ENCODE measurements at places on chromosomes 7 and 10. TPM values are rescaled to one million over a fixed set of nuclear protein-coding genes. Genes with fewer than 3 reads are reported as not detected.

Gene ZNF107
- total RNA-seq, result 12.7 TPM

Gene MRLN
- total RNA-seq, result not detected

Gene MYO1G
- total RNA-seq, result 0.78 TPM

Gene ASB10
- total RNA-seq, result not detected

Gene CD36
- total RNA-seq, result 137 TPM

Gene C10orf67
- 0.54 TPM for total RNA-seq

GRCh38 chr7:42527004-42527403 is 290.0 kb upstream of the GLI3 start:
- no peak for DNase-seq
- no peaks in the 10 kb centered on the region for H3K27me3 ChIP-seq
- no peaks in the 10 kb centered on the region for H3K4me1 ChIP-seq

DNA sequence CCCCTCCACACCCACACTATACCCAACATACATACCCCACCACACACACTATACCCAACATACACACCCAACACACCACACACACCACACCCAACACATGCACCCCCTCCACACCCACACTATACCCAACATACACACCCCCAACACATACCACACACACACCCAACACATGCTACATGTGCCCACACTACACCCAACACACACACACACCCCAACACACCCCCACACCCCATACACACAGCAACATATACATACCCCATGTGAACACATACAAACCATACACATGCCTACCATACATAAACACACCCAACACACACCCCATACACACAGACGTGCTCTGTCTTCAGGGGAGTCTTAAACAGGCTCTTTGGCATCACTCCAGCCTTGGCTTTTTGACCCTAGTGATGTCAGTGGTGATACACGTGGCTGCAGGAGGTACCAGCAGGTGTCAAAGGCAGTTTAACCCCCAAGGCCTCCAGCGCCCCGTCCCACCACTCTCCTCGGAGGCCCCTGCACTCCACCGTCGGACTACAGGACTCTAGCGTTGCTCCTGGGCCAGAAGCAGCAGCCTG is 73.4 kb downstream of the HIPK2 start:
- peaks cover 11% of the 10 kb centered on the region for H3K4me1 ChIP-seq
- H3K4me3 ChIP-seq, result no peak overlapping the region
- no peak for DNase-seq
- no peaks in the 10 kb centered on the region for H3K27me3 ChIP-seq
- H3K36me3 ChIP-seq, result no peaks in the 10 kb centered on the region
- H3K27ac ChIP-seq, result no peak overlapping the region

DNA sequence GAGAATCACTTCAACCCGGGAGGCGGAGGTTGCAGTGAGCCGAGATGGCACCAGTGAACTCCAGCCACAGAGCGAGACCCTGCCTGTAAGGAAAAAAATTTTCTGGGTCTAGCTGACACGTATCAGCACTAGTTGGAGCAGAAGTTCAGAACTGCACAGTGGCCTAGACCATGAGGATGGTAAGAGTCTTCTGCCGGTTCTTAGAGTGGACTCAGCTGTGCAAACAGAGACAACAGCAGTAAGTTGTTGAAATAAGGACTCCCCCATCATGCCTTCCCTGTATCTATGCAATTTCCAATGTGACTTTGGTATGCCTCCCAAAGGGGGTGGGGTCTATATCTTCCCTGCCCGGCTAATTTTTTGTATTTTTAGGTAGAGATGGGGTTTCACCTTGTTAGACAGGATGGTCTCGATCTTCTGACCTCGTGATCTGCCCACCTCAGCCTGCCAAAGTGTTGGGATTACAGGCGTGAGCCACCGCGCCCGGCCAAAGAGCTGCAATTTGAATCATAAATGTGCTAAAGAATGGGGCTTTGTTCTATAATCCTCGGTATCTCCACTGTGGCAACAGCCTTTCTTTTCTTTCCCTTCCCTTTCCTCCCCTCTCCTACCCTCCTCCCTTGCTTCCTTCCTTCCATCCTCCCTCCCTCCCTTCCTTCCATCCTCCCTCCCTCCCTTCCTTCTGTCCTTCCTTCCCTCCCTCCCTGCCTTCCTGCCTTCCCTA is 14.5 kb upstream of the RNF216 start:
- no peaks in the 10 kb centered on the region for H3K27me3 ChIP-seq
- H3K36me3 ChIP-seq, result no peaks in the 10 kb centered on the region
- H3K4me3 ChIP-seq, result no peak overlapping the region
- no peaks in the 10 kb centered on the region for H3K4me1 ChIP-seq
- no peak for DNase-seq

DNA sequence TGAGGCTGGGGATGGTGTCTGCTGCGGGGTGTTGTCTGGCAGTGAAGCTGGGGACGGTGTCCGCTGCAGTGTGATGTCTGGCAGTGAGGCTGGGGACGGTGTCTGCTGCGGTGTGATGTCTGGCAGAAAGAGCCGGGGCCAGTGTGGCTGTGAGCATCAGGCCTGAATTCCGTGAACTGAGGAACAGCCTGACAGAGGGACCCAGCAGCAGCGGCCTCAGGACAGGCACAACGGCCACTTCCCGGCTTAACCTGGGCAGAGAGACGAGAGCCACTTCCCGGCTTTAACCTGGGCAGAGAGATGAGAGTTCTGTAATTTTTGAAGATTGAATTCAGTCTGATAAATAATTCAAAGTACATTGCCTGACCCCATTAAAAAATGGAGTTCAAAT is 321.2 kb downstream of the PTPRN2 start:
- H3K36me3 ChIP-seq, result no peaks in the 10 kb centered on the region
- no peak for DNase-seq

GRCh38 chr10:123146894-123147634 is 872 bp upstream of the HMX2 start:
- peaks cover 42% of the 10 kb centered on the region for H3K4me1 ChIP-seq
- DNase-seq, result no peak
- H3K36me3 ChIP-seq, result no peaks in the 10 kb centered on the region
- H3K4me3 ChIP-seq, result no peak overlapping the region
- no peak overlapping the region for H3K27ac ChIP-seq

- no peak overlapping the region for H3K4me3 ChIP-seq
- H3K36me3 ChIP-seq, result no peaks in the 10 kb centered on the region
- no peak overlapping the region for H3K27ac ChIP-seq
- H3K27me3 ChIP-seq, result no peaks in the 10 kb centered on the region
- no peak for DNase-seq
Observed at GRCh38 chr7:44291733-44292419, 33.5 kb downstream of the CAMK2B start.

- H3K36me3 ChIP-seq, result no peaks in the 10 kb centered on the region
- no peak overlapping the region for H3K27ac ChIP-seq
- no peak for DNase-seq
- peaks cover 18% of the 10 kb centered on the region for H3K4me1 ChIP-seq
Observed at GRCh38 chr7:155530601-155531000, 15.8 kb downstream of the CNPY1 start.

DNA sequence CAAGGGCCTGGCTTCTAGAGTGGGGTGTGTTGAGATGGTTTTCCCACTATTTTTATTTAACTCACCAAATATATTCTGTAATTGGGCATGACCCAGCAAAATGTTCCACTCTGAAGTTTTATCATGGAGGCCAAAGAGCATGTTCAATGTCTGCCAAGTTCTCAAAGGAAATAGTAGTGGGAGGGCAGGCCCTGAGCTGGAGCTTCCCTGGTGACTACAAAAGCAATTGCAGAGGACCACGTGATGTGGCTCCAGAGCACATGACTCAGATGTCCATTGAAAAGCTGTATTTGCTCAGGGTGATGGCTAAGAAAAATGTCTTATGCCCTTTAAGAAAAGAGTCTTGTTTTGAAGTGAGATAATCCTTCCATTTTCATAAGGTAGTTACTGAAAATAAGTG is 1024.8 kb downstream of the LRMDA start:
- no peak overlapping the region for H3K4me3 ChIP-seq
- no peaks in the 10 kb centered on the region for H3K27me3 ChIP-seq
- H3K4me1 ChIP-seq, result no peaks in the 10 kb centered on the region
- H3K27ac ChIP-seq, result no peak overlapping the region
- no peak for DNase-seq

GRCh38 chr7:36638140-36638539 is 86.2 kb downstream of the AOAH start:
- H3K4me1 ChIP-seq, result no peaks in the 10 kb centered on the region
- no peak for DNase-seq
- H3K36me3 ChIP-seq, result no peaks in the 10 kb centered on the region
- no peak overlapping the region for H3K27ac ChIP-seq
- no peak overlapping the region for H3K4me3 ChIP-seq
- no peaks in the 10 kb centered on the region for H3K27me3 ChIP-seq

DNA sequence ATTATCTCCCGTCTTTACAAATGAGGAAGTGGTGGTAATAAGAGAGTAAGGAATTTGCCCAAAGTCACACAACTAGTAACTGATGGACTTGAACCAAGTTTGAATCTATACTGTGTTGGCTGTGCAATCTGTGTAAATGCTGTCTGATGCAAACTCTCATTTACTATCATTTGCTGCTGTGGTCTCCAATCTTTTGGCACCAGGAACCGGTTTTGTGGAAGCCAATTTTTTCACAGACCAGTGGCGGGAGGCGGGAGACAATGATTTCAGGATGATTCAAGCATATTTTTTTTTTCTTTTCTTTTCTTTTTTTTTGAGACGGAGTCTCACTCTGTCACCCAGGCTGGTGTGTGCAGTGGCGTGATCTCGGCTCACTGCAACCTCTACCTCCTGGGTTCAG is 450.0 kb upstream of the FZD8 start:
- H3K27me3 ChIP-seq, result no peaks in the 10 kb centered on the region
- no peak overlapping the region for H3K4me3 ChIP-seq
- H3K36me3 ChIP-seq, result no peaks in the 10 kb centered on the region
- H3K4me1 ChIP-seq, result no peaks in the 10 kb centered on the region

GRCh38 chr10:50614444-50615137 is 9.2 kb downstream of the SGMS1 start:
- H3K4me1 ChIP-seq, result peaks cover 77% of the 10 kb centered on the region
- no peaks in the 10 kb centered on the region for H3K36me3 ChIP-seq

DNA sequence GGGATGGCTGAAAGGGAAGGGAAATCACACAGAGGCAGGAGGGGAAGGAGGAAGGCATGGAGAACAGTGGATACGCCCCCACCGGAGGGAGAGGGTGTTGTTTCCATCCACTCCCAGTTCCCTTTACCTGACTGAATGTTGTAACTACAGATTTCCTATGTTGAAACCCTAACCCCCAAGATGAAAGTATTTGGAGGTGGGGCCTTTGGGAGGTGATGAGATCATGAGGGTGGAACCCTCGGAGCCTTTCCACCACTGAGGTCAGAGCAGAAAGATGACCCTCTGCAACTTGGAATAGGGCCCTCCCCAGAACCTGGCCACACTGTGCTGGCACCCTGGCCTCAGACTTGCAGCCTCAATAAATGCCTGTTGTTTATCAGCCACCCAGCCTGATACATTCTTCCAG is 48.6 kb upstream of the CNPY1 start:
- no peak overlapping the region for H3K27ac ChIP-seq
- DNase-seq, result no peak
- no peaks in the 10 kb centered on the region for H3K36me3 ChIP-seq
- H3K4me3 ChIP-seq, result no peak overlapping the region
- H3K4me1 ChIP-seq, result no peaks in the 10 kb centered on the region

GRCh38 chr10:43754569-43755260 is 106.0 kb upstream of the ZNF32 start:
- no peaks in the 10 kb centered on the region for H3K36me3 ChIP-seq
- no peak for DNase-seq
- H3K4me1 ChIP-seq, result no peaks in the 10 kb centered on the region
- no peak overlapping the region for H3K27ac ChIP-seq

- no peaks in the 10 kb centered on the region for H3K36me3 ChIP-seq
- DNase-seq, result no peak
- no peaks in the 10 kb centered on the region for H3K27me3 ChIP-seq
- H3K4me3 ChIP-seq, result no peak overlapping the region
Observed at GRCh38 chr7:13044309-13044708, 356.9 kb downstream of the ARL4A start.

GRCh38 chr7:5557920-5558401 is 134.3 kb upstream of the TNRC18 start:
- H3K27ac ChIP-seq, result peak overlapping the region; percentile 99
- no peak overlapping the region for H3K4me3 ChIP-seq
- DNase-seq, result peak; percentile 75
- H3K36me3 ChIP-seq, result no peaks in the 10 kb centered on the region
- H3K4me1 ChIP-seq, result peaks cover 40% of the 10 kb centered on the region
- H3K27me3 ChIP-seq, result no peaks in the 10 kb centered on the region
